ENCODE measurements at places on chromosomes 5 and 9.

DNA sequence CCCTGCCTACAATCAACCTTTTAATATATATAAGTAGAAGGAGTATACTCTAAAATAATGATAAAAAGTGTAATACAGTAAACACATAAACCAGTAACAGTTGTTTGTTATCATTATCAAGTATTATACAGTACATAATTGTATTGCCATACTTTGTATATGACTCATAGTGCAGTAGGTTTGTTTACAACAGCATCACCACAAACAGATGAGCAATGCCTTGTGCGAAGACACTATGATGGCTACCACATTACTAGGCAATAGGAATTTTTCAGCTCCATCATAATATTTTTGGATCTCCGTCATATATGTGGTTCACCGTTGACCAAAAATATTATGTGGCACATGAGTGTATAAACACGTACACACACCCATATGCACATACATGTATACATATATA is 69.7 kb upstream of the APC start:
- no peak for DNase-seq

GRCh38 chr9:5569409-5569808 is 59.1 kb downstream of the PDCD1LG2 start:
- DNase-seq: no peak

DNA sequence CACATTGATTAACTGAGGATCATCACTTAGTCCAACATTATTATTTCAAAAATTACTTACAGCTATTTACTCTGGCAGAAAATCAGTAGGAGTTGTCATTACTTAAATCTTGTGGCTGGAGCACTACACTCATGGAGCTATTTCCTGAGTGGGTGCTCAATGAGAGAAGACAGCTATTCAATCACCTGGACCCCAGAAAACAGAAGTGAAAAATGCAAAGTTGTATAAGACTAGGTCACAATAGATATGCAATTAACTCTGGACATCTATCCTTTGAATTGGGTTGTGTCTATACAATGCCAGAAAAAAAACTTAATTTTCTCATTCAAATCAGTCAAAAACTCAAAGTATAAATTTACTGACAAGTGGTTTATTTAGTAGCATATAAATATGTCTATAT is 340.9 kb downstream of the EFNA5 start:
- DNase-seq: no peak

- DNase-seq: no peak
Measured at GRCh38 chr5:131756942-131757341, 39.9 kb downstream of the FNIP1 start.

DNA sequence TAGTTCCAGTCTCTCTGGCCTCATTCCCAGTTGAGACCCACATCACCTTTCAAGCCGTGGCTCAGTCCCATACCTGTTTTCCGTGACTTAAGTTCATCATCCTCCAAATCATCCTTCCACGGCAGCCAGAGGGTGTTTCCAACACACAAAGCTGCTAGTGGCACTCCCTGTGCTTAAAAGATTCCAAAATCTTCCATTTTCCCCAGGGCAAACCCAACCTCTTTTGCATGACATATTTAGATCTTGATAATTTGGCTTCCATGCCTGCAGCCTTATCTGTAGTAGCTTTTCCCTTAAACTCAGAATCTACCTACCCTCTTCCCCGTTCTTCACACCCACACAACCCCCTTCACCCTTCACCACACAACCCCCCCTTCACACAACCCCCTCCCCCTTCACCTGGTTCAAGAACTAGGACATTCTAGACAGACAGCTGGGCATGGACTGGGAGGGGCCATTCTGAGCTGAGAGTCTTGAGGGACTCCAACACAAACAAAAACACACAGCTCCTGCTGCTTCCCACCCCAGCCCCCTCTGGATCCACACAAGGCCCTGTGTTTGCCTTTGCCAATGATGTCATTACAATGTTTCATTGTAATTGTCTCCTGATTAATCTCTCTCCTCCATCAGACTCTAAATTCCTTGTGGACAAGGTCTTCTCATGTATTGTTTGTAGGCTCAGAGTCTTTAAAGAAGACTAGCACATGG is 268.2 kb downstream of the SH3GL2 start:
- DNase-seq: no peak

GRCh38 chr5:59178071-59178470 is 595.2 kb downstream of the RAB3C start:
- DNase-seq: no peak

DNA sequence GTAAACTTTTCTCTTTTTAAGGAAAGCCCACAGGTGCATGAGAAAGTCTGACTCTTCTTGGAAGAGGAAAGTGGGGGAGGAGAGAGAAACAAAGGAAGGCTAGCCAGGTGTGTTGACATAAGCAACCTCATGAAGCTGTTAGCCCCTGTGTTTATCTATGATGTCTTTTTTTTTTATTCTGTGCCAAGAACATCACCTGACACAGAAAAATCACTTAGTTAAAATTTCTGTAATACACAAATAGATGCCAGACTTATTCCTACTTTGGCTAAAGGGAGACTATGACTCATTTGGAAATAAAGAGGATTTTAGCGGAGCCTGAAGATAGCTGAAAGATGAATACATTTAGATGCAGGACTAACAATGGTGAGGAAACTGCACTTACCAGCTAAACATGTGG is 58.3 kb downstream of the BAAT start:
- DNase-seq: no peak

DNA sequence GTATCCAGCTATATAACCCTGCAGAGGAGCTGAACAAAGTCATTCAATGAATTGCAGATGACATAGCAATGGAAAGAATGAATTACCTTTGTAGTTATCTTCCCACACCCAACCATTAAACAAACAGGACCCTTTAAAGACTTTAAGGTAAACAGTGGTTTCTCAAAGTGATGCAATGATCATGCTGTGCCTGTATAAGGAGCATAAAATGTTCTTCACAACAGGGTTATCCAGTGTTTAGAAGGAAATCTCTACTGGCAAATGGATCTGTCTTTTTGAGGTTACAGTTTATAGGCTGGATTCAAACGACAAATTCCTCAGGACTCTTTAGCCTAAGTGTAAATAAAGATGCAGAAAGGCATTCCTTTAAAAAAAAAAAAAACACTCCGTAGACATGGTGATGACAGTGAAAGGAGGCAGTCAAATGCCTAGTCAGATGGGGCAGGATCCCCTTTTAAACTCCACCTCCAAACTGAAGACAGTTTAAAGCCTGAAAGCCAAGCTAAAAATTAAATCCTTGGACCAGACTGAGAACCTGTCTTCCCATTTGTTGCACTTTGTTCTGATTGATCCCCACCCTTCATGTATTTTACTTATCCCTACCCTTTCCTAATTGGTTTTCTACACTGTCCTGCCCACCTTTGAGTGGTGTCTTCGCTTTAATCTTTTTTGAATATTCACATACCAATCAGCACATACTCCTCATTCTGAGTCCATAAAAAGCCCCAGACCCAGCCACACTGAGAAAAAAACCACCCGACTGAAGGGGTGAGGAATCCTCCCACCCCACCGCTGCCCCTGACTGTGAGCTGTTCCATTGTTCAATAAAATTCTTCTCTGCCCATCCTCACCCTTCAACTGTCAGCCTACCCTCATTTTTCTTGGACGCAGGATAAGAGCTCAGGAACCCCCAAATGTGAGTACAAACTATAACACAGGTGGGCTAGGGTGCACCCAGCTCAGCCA is 761.3 kb upstream of the DMAC1 start:
- no peak for DNase-seq

DNA sequence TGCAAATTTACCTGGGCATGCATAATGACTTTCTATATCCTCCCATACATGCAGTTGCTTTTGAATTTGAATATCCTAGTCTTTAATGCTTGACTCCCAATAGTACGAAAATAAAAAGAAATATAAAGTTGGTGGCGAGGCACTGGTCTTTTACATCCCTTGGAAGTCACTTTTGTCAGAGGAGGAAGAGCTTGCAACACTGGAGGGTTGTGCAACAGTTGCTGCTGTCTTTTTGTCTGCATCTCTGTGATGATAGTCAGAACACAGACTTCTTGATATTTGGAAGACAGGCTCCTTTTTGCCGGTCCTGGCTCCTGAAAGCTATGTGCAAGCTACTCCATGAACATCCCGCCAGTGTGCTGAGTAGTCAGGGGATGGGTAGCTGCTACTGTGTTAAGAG is 16.8 kb upstream of the SGCD start:
- no peak for DNase-seq

- no peak for DNase-seq
Measured at GRCh38 chr5:39780347-39780746, 355.6 kb upstream of the DAB2 start.

- no peak for DNase-seq
Measured at GRCh38 chr9:120507936-120508510, 71.9 kb downstream of the CDK5RAP2 start.

DNA sequence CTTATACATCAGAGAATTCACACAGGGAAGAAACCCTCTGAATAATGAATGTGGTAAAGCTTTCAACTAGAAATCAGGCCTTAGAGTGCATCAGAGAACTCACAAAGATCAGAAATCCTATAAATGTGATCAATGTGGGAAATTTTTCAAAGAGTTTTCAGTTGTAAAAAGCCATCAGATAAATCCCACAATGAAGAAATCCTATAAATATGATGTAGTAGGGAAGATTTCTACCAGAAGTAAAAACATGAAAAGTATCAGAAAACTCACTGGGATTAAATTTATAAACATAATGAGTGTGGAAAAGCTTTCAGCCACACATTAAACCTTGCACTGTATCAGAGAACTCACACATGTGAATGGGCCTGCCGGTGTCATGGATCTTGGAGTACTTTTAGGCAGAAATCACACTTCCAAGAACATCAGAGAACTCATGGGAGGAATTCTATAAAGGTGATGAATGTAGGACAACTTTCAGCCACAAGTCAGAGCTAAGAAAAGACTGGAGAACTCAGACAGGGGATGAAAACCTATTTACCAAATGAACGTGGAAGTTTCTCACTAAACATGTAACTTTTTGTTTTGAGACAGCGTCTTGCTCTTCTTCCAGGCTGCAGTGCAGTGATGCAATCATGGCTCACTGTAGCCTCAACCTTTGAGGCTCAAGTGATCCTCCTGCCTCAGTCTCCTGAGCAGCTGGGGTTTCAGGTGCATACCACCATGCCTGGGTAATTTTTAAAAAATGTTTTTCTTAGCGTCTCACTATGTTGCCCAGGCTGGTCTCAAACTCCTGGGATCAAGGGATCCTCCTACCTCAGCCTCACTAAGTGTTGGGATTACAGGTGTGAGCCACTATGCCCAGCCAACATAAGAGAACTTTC is 39.5 kb downstream of the ZNF510 start:
- DNase-seq: no peak

- no peak for DNase-seq
Measured at GRCh38 chr5:16546732-16547131, 70.1 kb downstream of the RETREG1 start.

DNA sequence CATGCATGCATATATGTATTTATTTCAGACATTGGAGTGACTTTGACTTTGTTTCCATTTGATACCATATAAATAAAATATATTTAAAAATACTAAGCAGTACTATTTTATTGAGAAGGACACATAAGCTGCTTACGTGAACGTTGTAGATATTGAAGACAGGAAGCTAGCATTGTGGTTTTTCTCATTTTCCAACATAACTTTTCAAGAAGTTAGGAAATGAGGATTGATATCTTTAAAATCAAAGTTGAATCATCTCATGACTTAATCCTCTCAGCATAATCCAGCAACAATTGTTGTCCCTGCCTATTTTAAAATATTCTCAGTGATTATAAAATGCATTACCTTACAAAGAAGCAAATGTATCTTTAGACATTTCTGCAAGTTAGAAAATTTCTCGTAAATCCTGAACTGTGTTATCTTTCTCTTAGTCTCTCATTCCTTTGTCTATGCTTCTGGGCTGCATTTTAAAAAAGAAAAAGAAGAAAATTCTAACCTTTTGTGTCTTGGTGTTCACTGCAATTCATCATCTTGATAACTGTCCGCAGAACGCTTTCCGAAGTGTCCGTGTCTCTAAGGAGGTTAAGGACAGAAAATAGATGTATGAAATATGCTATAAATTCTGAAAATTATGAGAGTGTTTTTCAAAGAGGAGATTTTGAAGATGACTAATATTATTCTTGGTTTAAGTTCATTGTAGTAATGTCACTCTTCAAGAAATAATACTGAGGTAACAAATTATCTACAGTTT is 1089.9 kb upstream of the CDH6 start:
- DNase-seq: no peak

DNA sequence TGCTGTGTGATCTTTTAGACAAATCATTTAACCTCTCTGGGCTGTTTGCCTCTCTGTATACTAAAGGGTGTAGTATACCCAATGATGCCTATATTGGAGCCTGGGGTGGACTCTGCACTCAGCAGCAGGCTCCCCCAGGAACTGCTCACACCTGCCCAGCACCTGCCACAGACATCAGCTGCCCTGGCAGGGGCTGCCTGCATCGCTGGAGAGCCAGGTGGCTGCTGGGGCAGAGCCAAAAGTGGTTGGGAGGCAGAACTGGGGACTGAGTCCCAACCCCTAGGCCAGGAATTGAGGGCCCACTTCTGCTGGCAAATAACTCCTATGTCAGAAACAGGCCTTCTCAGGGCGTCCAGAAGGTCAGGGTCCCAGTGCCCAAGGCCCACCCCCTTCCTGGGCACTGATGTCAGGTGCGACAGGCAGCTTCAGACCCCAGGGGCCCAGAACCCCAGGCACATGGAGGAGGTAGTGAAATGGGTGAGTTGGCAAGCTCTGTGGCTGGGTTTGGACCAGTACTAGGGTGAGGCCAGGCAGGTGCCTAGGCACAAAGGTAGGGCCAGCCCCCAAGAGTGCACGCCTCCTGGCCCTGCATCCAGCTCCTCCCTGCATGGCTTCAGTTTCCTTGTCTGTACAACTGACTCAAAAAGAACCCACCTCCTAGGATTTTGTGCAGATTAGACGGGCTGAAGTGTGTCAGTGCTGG is 5.8 kb downstream of the UNC5A start:
- DNase-seq: no peak

DNA sequence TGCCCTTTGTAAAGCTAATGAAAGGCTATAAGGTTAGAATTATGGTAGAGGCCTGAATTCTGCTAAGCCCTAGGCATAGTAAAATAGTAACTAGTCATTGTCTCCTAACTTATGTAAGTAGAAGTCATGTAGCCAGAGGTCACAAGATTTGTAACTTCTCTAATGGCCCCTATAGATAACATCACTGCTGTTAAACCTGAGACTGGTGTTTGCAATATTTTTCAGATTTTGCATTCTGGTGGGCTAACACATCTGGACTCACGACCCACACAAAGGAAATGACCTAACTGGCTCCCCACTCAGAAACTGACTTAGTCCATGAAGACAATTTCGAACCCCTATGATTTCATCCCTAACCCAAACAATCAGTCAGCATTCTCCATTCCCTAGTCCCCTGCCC is 37.2 kb upstream of the TTC39B start:
- DNase-seq: no peak

DNA sequence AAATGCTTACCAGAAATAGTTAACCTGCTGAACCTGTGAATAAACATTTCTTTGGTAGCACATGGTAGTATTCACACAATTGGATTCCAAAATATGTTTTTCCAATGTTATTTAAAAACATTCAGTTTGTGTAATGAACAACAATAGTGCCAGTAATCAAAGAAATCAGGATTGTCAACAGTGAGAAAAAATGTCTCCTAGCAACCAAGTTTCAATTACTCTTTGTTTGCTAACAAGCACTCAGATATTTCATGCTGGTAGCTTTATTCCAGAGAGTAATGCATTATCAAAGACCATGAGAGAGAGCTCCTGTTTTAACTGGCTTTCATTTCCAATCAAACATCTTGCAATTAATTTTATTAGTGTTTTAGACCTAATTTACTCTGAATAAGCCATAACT is 768.1 kb upstream of the GRAMD2B start:
- no peak for DNase-seq

GRCh38 chr9:136713550-136713949 is 1.2 kb downstream of the DIPK1B start:
- no peak for DNase-seq

All from HCT116 (cell line).